ENCODE measurements at places on chromosomes 4 and X. TPM values are rescaled to one million over a fixed set of nuclear protein-coding genes. Genes with fewer than 3 reads are reported as not detected.

IL3RA gene
- not detected for total RNA-seq

WNK3 gene
- total RNA-seq = 0.50 TPM

ASB5 gene
- total RNA-seq = 0.30 TPM

VCX3B gene
- total RNA-seq = not detected

FAM184B gene
- not detected for total RNA-seq

TMPRSS11B gene
- total RNA-seq = not detected

HSD17B10 gene
- 66.9 TPM for total RNA-seq

USP51 gene
- 0.67 TPM for total RNA-seq

SATL1 gene
- not detected for total RNA-seq

RGN gene
- total RNA-seq = 1.0 TPM

P2RY10 gene
- not detected for total RNA-seq

NDP gene
- total RNA-seq = 1.5 TPM

All from bronchus fibroblast of lung (primary cell).